Uterus (tissue), 4 donors: ENCODE measurements at places on chromosomes 16 and 17.

- no peak for DNase-seq
- no peak overlapping the region for H3K4me3 ChIP-seq
- no peaks in the 10 kb centered on the region for H3K27me3 ChIP-seq
These were observed 595.7 kb upstream of the CDH5 start for GRCh38 chr16:65770752-65771151.

DNA sequence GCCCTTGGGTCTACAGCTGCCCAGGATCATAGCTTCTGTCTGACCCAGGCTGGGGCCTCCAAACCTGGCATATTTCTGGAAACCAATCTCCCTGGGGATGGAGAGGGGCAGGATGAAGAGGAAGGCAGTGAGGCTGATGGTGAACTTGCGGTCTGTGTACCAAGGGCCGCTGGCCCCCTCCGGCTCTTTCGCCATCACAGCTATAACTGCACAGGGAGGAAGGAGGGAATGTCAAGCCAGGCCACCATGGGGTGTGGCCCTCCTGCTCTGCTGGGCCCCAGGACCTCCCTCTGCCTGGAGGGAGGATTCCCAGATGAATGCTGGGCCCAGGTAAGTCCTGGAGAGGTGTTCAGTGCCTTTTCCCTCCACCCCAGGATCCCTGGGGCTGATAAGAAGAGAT lies 6.3 kb downstream of the SLC38A7 start:
- no peaks in the 10 kb centered on the region for H3K27me3 ChIP-seq
- no peaks in the 10 kb centered on the region for H3K36me3 ChIP-seq
- DNase-seq = no peak
- H3K27ac ChIP-seq = no peak overlapping the region

GRCh38 chr16:51113236-51114125 lies 37.6 kb downstream of the SALL1 start:
- no peaks in the 10 kb centered on the region for H3K27me3 ChIP-seq
- no peak overlapping the region for H3K27ac ChIP-seq
- no peak for DNase-seq
- H3K4me3 ChIP-seq = no peak overlapping the region

- H3K4me3 ChIP-seq = no peak overlapping the region
- no peak for DNase-seq
- no peaks in the 10 kb centered on the region for H3K27me3 ChIP-seq
- no peaks in the 10 kb centered on the region for H3K36me3 ChIP-seq
- H3K27ac ChIP-seq = peak overlapping the region; percentile 59
These were observed 348.6 kb downstream of the SEC14L1 start for GRCh38 chr17:77489239-77489892.

GRCh38 chr17:62723842-62724241 lies 84.3 kb downstream of the MARCHF10 start:
- no peaks in the 10 kb centered on the region for H3K4me1 ChIP-seq
- no peak overlapping the region for H3K4me3 ChIP-seq
- DNase-seq = no peak
- H3K27ac ChIP-seq = no peak overlapping the region
- H3K27me3 ChIP-seq = no peaks in the 10 kb centered on the region

GRCh38 chr17:47615766-47616424 lies 33.8 kb upstream of the KPNB1 start:
- H3K27me3 ChIP-seq = no peaks in the 10 kb centered on the region
- H3K36me3 ChIP-seq = no peaks in the 10 kb centered on the region
- no peak for DNase-seq
- H3K4me1 ChIP-seq = no peaks in the 10 kb centered on the region
- H3K27ac ChIP-seq = no peak overlapping the region
- no peak overlapping the region for H3K4me3 ChIP-seq

GRCh38 chr16:85216522-85217375 lies 104.5 kb upstream of the CIBAR2 start:
- H3K4me1 ChIP-seq = peaks cover 23% of the 10 kb centered on the region
- H3K27ac ChIP-seq = no peak overlapping the region
- DNase-seq = no peak
- no peak overlapping the region for H3K4me3 ChIP-seq

- no peaks in the 10 kb centered on the region for H3K36me3 ChIP-seq
- no peaks in the 10 kb centered on the region for H3K27me3 ChIP-seq
- H3K4me3 ChIP-seq = no peak overlapping the region
- H3K27ac ChIP-seq = peak overlapping the region; percentile 29
These were observed 81.0 kb downstream of the MYH11 start for GRCh38 chr16:15775663-15776304.

- H3K27me3 ChIP-seq = no peaks in the 10 kb centered on the region
These were observed 79.4 kb upstream of the KSR1 start for GRCh38 chr17:27376637-27377547.

- no peaks in the 10 kb centered on the region for H3K27me3 ChIP-seq
- H3K4me3 ChIP-seq = no peak overlapping the region
- H3K4me1 ChIP-seq = no peaks in the 10 kb centered on the region
These were observed 54.5 kb downstream of the SLC5A11 start for GRCh38 chr16:24900230-24900629.

- H3K4me3 ChIP-seq = no peak overlapping the region
- H3K27ac ChIP-seq = peak overlapping the region; percentile 22
- no peaks in the 10 kb centered on the region for H3K4me1 ChIP-seq
These were observed 105.1 kb downstream of the CHD9 start for GRCh38 chr16:53159781-53160436.

DNA sequence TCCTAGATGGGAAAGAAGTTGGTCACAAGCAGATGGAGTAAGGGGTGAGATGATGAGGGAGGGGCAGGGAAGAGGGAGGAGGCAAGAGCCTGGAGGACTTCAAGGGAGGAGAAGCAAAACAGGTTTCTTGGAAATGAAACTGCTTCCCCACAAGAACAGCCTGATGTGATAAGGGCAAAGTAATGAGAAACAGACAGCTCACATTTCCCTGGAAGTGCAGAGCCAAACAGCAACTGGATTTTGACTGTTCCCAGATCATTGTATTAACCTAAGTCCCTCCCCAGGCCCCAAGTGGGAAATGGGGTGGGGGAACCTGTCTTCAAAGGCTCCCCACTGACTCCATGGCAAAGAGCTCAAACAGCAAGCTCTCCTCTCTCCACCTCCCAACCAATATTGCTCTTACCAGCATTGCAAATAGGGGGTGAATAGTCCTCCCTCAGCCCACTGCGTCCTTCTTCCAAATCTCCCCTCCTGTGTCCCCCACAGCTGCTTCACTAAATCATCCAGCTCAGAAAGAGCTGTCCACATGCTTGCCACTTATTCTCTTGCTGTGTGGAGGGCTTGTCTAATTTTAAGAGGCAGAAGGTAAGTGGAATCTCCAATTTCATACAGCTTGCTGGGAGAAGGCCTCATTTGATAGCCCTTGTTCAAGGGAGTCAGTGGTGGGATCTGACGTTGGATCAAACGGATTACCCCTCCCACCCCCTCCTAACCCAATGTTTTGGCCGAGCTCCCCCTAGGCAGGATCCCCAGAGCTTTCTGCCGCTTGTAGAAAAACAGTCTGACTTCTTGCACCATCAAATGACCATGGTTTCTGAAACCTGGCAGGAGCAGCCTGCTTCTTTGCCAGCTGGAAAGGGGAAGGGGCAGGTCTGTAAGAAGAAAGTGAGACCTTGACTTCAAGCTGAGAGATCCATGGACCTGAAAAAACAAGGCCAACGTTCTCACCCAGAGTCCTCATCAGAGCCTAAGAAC lies 56.3 kb upstream of the SMIM36 start:
- no peak overlapping the region for H3K4me3 ChIP-seq
- H3K27me3 ChIP-seq = no peaks in the 10 kb centered on the region
- H3K27ac ChIP-seq = peak overlapping the region; percentile 59

DNA sequence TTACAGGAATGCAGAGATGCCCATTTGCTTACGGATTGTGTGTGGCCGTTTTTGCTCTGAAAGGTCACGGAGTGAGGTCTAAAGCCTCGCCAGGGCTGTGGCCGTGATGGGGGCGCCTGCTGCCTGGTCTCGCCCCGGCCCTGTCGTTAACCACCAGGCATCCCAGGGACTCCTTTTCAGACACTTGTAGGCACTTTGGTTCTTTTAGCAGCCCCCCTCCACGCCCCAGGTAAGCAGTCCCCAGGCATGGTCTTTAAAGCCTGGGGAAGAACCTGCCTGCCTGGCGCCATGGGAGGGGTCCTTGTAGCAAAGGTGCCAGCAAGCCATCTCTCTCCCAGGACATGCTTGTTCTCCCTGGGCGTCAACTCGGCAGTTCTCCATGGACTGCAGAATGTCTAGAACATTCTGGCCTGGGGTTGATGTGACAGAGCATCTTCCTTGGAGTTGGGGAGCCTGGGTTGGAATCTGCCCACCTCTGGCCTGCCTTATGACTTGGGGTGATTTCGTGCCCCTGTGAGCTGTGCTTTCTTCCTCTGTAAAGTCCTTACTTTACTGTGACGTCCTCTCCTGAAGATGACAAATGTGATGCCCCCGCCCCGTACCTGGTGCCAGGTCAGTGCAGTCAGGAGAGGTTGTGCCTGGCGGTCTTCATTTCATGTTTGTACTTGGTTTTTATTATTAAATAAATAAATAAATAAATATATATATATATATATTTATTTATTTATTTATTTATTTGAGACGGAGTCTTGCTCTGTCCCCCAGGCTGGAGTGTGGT lies 5.4 kb downstream of the KCTD5 start:
- no peaks in the 10 kb centered on the region for H3K4me1 ChIP-seq
- H3K27ac ChIP-seq = no peak overlapping the region
- H3K27me3 ChIP-seq = no peaks in the 10 kb centered on the region
- H3K36me3 ChIP-seq = no peaks in the 10 kb centered on the region
- DNase-seq = no peak

GRCh38 chr17:77456271-77456950 lies 315.6 kb downstream of the SEC14L1 start:
- H3K36me3 ChIP-seq = no peaks in the 10 kb centered on the region
- H3K4me3 ChIP-seq = no peak overlapping the region
- no peak overlapping the region for H3K27ac ChIP-seq
- no peaks in the 10 kb centered on the region for H3K27me3 ChIP-seq
- no peak for DNase-seq

GRCh38 chr16:64136314-64136713 lies 985.5 kb downstream of the CDH11 start:
- no peak overlapping the region for H3K4me3 ChIP-seq
- no peaks in the 10 kb centered on the region for H3K27me3 ChIP-seq
- no peak overlapping the region for H3K27ac ChIP-seq
- no peak for DNase-seq

DNA sequence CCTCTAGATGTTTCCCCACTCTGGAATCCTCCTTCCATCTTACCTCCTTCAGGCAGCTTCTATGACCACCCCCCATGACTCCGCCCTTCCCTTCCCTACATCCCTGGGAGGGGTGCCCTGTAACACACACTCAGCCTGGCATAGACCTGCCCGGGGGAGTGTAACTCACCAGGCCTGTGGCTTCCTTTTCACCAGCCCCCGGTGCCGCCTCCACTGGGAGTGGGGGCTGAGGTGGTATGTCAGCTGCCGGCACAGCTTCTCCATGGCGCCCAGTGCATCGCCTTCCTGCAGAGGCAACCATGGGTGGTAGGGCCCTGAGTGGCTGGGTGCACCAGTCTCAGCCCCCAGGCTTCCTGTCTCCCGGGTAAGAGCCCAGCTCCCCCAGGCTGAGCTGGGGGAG lies 32.3 kb downstream of the TRPV2 start:
- no peaks in the 10 kb centered on the region for H3K27me3 ChIP-seq
- no peak for DNase-seq
- no peaks in the 10 kb centered on the region for H3K4me1 ChIP-seq
- no peak overlapping the region for H3K27ac ChIP-seq

DNA sequence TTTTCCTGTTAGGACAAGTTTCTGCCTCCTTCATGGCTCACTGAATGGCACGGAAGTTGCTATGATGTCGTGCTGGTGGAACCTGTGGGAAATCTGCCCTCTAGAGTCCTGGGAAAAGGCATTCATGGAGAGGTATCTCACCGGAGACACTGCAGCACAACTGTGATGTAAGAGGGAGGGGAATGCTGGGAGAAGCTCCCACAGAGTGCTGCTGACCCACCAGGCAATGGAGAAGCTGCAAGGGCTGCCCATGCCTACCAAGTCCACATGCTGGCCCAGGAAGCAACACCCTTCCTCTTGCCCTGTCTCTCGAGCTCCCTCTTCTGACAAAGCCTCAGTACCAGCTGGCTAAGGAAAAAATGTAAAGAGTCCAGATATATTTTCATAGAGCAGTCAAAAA lies 45.2 kb upstream of the SLC5A11 start:
- no peak overlapping the region for H3K27ac ChIP-seq
- no peak for DNase-seq
- H3K4me1 ChIP-seq = no peaks in the 10 kb centered on the region
- H3K36me3 ChIP-seq = no peaks in the 10 kb centered on the region
- H3K27me3 ChIP-seq = no peaks in the 10 kb centered on the region

DNA sequence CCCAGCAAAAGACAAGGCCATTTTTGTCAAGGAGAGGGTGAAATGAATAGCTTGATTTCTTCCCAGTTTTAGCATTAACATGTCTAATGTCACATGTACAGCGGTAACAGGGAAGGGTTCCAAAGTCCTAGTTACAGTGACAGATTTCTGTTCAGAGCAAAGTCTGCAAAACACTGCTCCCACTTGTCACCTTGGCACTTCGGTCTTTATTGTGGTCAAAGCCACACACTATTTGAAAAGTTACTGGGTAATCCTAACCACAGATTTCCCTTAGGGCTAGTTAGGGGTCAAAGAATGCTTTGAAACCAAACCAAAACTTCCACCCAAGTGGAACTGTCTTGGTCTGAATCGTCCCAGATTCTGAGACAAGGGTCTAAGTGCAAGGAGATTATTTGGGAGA lies 455.6 kb downstream of the HS3ST3B1 start:
- no peaks in the 10 kb centered on the region for H3K36me3 ChIP-seq
- H3K4me3 ChIP-seq = no peak overlapping the region
- no peak overlapping the region for H3K27ac ChIP-seq
- no peaks in the 10 kb centered on the region for H3K4me1 ChIP-seq

DNA sequence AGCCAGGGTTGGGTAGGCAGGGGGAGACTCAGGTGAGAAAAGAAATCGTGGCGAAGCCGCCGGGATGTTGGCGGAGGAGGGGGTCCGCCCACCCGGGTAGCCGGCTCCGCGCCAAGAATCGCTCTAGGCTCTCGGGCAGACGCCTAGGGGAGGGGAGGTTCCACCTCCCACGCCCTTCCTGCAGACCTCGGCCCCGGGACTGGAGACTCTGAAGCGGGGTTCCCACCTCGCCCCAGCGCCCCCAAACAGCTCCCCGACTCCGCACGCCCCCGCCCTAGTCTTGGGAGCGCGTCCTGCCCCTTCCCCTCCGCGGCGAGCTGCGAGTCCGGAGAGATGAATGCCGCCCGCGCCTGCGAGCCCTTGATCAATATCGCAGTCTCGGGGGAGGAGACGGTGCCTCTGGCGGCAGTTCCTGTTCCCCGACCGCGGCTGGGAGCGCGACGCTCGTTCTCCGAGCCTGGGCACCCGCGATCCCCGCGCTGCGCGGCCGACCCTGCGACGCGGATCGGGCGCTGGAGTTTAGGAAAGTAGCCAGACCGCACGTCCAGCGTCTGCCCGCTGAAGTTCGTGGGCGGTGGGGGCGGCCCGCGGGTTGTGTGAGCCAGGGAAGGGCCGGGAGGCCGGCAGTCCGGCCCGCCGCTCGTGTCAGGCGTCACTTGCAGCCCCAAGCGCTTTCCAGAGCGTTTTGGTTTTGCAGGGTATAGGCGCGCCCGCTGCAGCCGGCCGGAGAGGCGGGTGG lies 790 bp downstream of the CRHR1 start:
- H3K4me1 ChIP-seq = no peaks in the 10 kb centered on the region
- peak overlapping the region; percentile 45 for H3K4me3 ChIP-seq
- no peak for DNase-seq
- no peaks in the 10 kb centered on the region for H3K27me3 ChIP-seq
